ENCODE measurements at places on chromosomes 5 and 9. TPM values are rescaled to one million over a fixed set of nuclear protein-coding genes. Genes with fewer than 3 reads are reported as not detected.

- no peak for DNase-seq
These were observed 11.0 kb upstream of the NANS start for GRCh38 chr9:98045234-98046179.

ECM2 gene
- polyA plus RNA-seq, result 39.3 TPM

DNA sequence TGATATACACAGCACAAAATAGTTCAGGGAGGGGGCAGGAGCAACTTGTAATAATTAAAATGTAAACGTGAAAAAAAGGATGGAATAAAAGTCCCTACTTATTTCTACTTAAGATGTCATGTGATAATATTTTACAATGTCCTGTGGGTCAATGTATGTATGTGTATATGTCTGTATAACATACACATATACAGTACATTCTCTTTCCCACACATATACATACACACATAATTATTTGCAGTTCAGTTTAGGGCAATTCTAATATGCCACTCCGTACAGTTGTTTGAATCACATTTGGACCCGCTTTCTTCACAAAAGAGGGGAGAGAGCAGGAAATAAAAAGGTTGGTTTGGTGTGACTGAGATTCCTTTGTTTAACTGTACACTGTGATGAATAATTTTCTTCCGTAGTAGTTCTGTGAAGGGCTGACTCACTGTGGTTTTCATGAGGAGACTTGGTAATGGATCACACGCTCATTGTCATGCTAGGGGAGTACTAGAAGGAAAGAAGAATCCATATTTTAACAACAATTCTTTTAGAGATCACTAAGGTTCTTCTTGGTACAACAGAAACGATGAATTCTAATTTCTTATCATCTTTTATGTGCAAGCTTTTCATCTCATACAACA, 26.2 kb upstream of the ACOT12 start:
- no peak for DNase-seq

CATSPER3 gene
- polyA plus RNA-seq, result 0.89 TPM

GRCh38 chr9:27335075-27335474, 38.1 kb upstream of the EQTN start:
- no peak for DNase-seq

DNA sequence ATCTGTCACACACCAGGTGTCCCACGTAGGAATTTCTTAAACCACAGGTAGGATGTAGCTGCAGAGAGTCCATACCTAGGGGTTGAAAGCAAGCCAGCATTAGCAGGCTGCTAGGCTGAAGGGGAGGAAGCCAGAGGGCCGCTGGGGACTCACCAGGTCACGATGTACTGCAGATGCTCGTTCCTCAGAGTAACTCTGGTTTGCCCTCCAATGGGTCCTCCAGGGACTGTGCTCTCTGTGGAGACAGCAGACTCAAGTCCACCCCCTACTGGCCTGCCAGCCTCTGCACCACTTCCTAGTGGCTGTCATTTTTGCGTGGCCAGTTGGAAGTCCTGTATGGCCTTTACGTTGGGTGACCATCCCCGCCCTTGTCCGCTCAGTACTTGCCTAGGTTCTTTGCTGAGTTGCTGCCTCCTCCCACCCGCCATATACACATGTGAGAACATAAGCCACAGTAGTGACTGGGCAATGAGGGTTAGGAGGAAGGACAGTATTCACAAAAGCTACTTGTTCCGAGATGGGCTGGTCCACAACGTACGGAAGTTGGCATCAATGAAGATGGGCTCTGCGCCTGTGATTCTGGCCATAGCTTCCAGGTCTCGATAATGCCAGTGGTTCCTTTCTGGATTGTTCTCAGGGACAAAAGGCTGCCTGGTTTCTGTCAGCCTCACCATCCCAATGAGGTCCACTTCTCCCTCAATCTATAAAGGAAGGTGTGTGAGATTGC, 4.1 kb downstream of the RPL7A start:
- no peak for DNase-seq

GRCh38 chr5:1131191-1131621, 19.3 kb upstream of the SLC12A7 start:
- no peak for DNase-seq

GRCh38 chr9:34654323-34655051, 2.5 kb downstream of the IL11RA start:
- DNase-seq, result peak; percentile 85

FUBP3 gene
- 56.9 TPM for polyA plus RNA-seq

DNAJC21 gene
- 49.8 TPM for polyA plus RNA-seq

DNA sequence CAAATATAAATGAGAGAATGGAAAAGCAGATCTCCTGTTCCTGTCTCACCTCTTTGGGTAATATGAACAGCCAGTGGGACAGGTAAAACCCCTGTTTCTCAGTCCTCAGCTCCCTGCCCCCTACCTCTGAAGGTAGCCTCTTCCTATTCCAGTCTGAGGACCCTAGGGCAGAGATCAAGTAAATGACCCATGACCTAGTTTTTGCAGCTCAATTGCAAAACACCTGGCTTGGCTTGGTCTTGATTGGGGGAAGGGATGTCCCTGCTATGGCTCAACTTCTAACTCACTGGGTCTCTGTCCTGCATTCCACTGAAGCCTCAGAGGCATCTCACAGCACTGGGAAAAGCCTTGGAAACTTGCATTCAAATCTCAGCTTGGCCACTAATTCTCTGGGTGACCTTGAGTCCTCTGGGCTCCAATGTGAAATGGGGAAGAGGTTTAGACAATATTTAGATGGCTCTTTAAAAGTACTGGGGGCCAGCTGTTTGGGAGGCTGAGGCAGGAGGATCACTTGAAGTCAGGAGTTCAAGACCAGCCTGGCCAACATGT, 1.6 kb upstream of the GALT start:
- no peak for DNase-seq

GPR151 gene
- not detected for polyA plus RNA-seq

DNA sequence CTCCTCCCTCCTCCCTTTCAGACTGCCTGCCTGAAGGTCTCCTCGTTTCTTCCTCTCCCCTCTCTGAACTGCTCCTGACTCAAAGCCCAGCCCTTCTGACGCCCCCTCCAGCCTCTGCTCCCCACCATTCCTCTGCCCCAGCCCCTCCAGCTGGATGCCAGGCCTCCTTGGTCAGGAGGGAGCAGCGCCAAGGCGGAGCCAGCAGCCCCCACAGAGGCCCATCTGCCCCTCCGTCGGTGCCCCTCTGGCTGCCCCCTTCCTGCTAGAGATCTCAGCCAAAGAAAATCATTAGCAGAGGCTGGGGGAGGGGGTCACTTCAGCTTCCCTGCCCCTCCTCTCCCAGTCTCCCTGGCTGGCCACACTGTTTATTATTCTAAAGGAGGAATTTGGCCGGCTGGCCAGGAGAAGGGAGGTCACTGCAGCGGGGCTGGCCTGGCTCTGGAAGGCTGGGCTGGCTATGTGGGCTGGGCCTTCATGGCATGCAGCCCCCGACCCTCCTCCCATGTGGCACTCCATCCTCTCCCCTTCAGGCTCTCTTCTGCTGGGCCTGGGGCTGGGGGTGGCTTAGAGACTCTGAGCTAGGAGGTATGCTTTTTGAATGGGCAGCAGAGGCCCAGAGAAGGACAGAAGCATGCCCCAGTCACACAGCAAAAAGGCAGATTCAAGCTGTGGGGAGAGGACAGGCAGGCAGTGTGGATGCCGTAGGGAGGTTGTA, 16.9 kb downstream of the PDGFRB start:
- peak; percentile 88 for DNase-seq

DNA sequence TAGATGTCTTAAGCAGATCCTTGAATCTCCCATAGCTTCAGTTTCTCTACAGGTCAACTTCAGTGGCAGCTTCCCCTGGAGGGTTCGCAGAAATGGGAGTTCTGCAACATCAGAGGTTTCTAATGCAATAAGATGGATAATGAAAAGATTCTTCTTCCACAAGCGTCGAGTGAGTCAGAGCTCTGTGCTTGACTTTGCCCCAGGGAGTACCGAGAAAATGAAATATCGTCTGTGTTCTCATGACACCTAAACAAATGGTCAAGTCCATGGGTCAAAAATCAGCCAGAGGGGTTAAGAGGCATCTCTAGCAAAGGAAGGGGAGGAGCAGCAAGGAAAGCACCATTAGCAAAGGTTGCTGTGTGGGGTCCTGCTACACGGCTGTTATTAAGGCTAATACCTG, 3.2 kb upstream of the ADRA1B start:
- DNase-seq, result no peak

FOXD4L3 gene
- polyA plus RNA-seq, result 0.28 TPM

DNA sequence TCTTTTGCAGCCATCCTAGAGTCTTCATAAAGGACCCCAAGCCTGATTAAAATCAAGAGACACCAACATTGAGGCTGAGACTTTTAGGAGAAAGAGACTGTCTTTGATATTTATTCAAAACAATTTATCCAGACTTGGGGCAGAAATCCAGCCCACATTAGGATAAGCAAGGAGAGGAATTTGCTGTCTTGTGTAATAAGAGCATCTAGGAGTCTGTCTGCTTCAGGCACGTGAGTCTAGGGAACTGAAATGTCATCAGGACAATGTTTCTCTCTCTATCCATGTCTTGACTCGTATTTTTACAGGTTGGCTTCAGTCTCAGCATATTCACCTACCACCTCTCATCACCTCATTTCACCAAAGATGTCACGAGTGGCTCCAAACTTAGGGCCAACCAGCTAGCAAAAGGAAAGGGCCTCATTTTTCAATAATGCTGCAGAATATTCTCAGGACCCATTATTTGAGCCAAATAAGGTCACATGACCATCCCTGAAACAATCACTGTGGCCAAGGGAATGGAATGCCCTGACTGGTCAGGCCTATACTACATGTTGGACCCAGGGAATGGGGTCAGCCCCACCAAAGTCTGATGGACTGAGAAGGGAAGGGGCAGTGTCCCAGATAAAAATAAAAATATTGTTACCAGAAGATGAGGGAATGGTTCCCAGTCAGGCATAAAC, 70.3 kb upstream of the SAP30L start:
- no peak for DNase-seq

DNA sequence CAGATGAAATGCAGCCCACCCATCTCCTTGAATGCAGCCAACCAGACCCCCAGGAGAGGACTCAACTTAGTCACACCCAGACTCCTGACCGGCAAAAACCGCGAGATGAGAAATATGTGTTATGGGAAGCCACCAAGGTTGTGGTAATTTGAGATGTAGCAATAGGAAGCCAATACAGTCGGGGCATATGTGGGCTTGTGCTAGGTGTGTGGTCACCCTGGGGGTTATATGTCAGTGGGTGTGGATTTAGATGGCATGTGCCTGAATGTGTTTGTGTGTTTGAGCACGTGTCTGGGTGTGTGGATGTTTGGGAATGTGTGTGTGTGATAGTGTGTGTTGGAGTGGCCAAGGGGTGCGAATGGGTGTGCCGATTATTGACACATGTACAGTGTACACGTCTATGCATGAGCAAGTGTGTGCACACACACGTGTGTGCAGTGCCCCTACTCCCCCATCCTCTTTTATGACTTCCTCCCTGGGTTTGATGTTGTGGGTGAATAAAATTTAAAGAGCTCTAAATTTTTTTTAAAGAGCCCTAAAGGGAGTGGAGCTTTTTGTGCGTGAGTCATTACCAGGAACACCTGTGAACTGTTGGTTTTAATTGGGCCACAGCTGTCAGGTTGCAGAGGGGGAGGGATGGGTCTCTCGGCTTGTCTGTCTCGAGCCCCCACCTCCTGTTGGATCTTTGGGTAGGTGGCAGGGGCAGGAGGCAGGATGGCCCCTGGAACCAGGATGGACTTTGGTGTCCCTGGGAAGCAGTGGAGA, 86.8 kb downstream of the LHX2 start:
- no peak for DNase-seq

GRCh38 chr9:98790842-98791607, 5.3 kb downstream of the ANKS6 start:
- peak; percentile 75 for DNase-seq

ANGPTL2 gene
- 34.2 TPM for polyA plus RNA-seq

OBP2B gene
- not detected for polyA plus RNA-seq

ZFP37 gene
- 17.8 TPM for polyA plus RNA-seq

CNTNAP3B gene
- 14.1 TPM for polyA plus RNA-seq
